Karpas-422 (cell line): ENCODE measurements at places on chromosomes 6 and 20. TPM values are rescaled to one million over a fixed set of nuclear protein-coding genes. Genes with fewer than 3 reads are reported as not detected.

DNA sequence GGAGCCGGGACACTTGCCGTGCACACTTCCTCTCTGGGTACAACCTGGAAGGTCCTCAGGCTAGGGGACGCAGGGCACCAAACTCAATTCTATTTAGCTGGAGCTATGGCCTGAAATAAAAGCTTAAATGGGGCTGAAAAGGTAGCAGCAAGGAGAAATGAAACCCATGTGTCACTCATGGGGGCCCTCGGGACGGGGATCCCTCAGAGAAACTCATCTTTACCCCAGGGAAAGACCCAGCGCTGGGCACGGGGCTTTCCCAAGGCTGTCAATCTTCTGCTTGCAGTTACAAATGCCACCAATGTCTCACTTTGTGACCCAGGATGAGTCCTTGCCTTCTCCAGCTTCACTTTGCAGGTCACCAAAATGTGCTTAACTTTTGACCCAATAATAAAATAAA lies 16.5 kb downstream of the SNAI1 start:
- no peak overlapping the region for H3K4me3 ChIP-seq
- no peak overlapping the region for H3K27ac ChIP-seq
- no peak for DNase-seq
- H3K36me3 ChIP-seq = no peaks in the 10 kb centered on the region
- no peaks in the 10 kb centered on the region for H3K27me3 ChIP-seq

DNA sequence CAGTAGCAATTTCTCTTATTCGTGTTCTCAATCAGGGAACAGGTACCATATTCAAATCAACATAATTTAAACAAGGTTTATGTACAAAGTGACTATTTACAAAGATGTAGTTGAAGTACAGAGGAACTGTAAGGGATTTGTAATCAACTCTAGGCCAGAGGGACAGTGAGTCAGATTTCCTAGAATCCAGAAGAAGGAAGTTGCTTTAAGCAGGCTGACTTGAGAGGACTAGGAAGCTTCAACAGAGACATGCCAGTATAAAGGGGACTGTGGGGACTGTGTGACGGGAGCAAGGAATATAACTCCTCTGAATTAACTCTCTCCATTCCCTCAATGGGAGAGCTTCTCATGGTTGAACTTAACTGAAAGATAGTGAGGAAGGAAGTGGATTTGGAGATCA lies 427.4 kb upstream of the JAG1 start:
- no peaks in the 10 kb centered on the region for H3K4me1 ChIP-seq
- no peaks in the 10 kb centered on the region for H3K27me3 ChIP-seq
- H3K27ac ChIP-seq = no peak overlapping the region
- no peak overlapping the region for H3K4me3 ChIP-seq

DNA sequence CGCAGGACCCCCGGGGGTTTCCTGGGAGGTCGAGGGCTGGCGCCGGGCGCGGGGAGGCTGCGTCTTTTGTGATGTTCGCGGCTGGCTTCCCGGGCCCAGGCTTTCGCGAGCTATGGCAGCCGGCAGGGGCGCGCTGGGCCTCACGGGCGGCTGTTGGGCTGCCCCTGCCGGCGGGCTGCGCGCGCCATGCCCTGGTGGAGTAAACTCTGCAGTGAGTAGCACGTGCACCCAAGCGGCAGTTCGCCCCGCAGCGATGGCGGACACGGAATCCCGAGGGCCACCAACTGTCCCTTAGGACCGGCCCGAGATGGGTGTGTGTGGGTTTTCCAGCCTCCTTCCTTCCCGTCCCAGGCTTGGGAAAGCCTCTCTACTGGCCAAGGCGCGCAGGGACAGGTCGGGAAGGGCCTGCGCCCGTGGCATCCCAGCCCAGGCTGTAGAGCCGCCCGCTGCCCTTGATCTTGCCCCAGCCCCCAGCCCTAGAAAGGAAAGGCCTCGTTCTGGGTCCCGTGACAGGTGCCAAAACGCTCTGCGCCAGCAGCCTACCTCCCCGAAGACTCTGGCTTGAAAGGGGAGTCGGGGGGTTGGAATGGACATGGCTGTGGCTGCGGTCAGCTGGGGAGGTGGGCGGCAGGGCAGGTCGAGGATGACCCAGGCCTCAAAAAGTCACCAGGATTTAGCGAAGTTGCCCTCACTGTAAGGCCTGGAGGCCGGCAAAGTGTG lies 49.7 kb downstream of the ZBTB2 start:
- no peaks in the 10 kb centered on the region for H3K36me3 ChIP-seq
- H3K4me1 ChIP-seq = no peaks in the 10 kb centered on the region
- DNase-seq = no peak
- no peak overlapping the region for H3K27ac ChIP-seq

LTA gene
- 71.1 and 128 TPM in 2 replicates for total RNA-seq
